Activated CD8-positive, alpha-beta memory T cell treated with anti-CD3 and anti-CD28 coated beads for 1 hour (primary cell): ENCODE measurements at places on chromosomes 7 and 10.

DNA sequence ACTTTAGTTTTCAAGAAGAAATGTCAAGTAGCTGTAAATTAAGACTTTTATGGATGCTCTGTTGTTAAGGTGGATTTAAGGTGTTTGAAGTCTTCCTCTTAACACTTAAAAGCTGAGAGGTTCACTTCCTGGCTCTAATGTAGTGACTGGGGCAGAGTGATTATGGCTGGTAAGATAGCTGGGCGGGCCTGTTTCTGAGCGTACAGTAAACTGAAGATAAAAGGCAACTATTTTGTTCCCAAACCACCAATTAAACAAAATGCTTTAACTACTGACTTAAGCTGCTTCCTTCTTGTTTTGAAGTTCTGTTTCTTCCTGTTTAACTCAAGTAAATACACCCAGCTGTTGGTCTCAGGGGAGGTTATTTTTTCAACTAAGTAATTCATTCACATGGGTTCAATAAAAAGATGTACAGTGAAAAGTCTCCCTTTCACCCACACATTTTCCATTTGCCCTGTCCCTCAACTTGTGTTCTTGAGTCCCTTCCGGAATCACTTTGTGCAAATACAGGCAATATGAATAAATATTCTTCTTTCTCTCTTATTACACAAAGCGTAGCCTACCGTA, 19.3 kb downstream of the VWA2 start:
- no peak for DNase-seq

- DNase-seq: no peak
These were observed 39.8 kb downstream of the SLC35B4 start for GRCh38 chr7:134276951-134277350.

GRCh38 chr10:34609287-34609940, 205.7 kb downstream of the PARD3 start:
- no peak for DNase-seq

DNA sequence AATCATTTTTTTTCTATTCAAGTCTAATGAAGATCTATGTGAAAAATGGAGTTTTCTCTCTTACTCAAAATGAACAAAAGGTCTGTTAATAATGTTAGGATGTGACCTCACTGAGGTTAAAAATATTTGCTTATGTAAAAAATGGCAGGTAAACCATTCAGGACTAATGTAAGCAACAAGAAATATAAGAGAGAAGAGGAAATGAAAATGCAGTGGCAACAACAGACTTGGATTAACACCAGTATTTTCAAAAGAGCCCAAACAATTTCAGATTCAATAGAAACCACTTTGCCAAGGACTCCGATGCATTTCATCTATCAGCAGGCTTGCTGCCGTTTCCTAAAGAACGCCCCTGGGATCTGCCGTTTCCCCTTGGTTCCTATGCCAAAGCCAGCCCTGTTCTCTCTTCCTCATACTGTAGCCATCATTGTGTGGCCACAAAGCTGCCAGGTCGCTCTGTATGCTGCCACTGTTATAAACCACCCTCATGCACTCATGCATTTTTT, 66.4 kb downstream of the MTURN start:
- no peak for DNase-seq

- DNase-seq: no peak
These were observed 32.5 kb downstream of the SUGCT start for GRCh38 chr7:40167291-40167690.

- DNase-seq: no peak
These were observed 5.3 kb downstream of the WIPF3 start for GRCh38 chr7:29811586-29811985.

- DNase-seq: no peak
These were observed 131.7 kb downstream of the SLC16A9 start for GRCh38 chr10:59577984-59578383.

DNA sequence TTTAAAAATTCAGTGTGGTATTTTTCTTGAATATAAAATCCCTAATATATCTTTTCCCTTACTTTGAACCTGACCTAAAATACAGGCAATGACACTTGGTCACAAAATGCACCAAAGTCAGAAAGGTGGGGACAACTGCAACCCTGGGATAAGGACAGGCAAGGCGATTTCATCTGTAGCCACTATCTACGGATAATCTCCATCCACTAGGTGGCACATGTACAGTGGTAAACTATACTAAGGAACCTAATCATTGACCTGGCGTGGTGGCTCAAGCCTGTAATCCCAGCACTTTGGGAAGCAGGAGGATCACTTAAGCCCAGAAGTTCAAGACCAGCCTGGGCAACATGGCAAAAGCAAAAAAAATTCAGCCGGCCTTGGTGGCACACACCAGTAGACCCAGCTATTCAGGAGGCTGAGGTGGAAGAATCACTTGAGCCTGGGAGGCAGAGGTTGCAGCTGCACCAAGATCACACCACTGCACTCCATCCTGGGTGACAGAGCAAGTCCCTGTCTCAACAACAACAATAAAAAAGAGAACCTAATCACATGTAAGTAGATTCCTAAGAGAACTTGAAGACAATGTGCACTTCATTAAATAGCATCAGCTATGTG, 98.9 kb downstream of the KMT2C start:
- DNase-seq: no peak

- no peak for DNase-seq
These were observed 821 bp downstream of the SLC35B4 start for GRCh38 chr7:134315679-134316538.

- DNase-seq: no peak
These were observed 675.4 kb upstream of the AUTS2 start for GRCh38 chr7:68922850-68923249.

DNA sequence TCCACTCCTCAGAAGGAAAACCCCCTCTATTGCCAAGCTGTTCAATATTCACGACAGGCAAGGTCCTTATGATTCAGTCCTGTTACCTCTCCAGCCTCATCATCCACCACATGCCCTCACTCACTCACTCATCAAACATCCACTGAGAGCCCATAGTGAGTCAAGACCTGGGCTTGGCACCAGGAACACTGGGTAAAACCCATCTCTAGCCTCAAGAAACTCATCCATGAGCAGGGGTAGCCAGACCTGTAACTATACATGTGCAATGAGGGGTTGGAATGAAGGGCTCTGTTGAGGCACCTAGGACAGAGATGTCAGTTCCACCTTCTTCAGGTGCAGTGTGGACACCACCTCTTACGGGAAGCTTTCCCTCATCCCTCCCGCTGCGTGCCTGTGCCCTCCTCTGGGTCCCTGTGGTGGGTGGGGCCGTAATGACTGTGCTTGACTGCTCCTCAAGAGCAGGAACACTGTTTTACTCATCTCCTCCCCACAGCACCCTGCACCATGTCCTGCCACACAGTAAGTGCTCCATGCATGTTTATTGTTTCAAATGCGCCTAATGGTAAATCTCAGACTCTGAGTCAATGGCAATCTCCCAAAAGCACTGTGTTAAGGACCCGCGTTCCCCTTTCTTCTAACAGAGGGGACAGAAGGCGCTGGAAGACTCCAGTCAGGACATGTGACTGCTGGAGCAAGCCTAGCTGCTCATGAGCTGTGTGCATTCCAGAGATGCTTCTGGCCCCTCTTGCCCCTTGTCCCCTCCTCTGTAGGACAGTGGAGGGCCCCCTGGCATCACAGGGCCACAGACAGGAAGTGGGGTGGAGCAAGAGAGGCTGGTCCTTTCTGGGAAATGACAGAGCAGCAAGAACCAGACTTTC, 95.4 kb downstream of the HIPK2 start:
- no peak for DNase-seq

DNA sequence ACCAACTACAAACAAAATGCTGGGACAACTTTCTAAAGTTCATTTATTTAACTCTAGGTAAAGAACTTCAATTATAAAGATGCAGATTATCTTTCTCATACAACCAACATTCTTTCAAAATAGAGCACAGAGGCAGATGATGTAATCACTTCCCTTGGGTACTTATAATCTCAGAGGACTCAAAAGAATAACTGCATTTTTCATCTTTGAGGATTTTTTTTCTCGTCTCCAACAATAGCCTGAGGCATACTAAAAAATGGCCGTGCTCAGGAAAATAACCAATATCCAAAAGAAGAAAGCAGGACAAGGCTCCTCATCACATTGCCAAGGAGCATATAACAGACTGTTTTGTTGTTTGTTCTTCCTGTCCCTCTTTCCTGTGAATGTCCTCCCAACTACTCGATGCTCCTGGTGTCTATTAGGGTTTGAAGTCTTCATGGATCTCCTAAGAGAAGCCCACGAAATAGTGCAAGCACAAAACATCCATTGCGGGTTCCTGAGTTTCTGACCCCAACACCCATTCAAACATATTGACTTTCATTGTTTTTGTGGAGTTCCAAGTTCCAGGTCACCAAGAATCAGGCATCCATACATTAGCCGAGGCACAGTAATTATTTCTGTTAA, 182.9 kb downstream of the SORCS1 start:
- no peak for DNase-seq

DNA sequence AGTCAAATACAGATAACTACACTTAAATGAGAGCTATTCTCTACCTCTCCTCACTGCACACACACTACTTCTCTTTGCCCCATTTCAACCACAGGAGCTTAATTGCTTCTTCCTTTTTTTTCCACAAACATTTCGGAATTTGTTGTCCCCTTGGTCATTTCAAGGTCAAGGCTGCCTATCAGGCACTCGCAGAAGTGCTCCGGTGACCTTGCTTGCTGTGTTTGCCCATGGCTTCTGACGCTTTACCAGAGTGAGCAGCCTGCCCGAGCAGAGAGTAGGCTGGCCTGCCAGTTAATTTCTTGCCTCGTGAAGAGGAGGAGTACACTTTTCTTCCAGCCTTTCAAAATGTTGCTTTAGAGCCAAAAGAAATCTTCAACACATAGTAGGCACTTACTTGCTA, 297.1 kb upstream of the LRGUK start:
- DNase-seq: no peak

DNA sequence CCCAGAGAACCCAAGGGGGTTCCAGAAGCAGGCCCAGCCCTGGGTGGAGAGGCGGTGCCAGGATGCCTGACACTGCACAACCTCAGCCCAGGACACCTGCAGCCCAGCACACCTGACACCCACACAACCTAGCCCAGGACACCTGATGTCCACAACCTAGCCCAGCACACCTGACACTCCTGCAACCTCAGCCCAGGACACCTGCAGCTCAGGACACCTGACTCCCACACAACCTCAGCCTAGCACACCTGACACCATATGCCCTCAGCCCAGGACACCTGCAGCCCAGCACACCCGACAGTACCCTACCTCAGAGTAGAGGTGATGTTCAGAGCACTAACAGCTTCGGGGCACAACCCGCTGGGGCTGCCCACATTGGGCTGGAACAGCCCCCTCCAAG, 87.3 kb downstream of the PAXIP1 start:
- DNase-seq: no peak

- no peak for DNase-seq
These were observed 20.0 kb downstream of the LRRD1 start for GRCh38 chr7:92158660-92159575.

DNA sequence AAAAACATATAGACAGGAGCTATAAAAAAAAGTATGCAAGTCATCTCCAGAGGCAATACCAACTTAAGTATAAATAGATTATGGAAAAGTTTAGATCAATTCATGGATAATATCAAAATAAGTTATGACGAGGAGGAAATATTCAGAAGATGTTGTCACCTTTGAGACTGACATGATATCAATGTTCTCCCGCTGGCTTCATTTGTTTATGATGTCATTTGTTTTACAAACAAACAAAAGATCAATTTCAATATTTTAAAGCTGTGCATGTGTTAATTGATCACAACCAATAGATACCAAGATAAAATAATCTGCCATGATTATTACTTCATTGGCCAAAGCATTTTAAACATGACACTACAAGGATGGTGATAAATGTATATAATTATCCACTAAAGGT, 43.5 kb downstream of the SLC16A12 start:
- no peak for DNase-seq

- DNase-seq: no peak
These were observed 30.3 kb upstream of the KEL start for GRCh38 chr7:142992427-142992826.

GRCh38 chr7:31910191-31910590, 160.0 kb downstream of the PDE1C start:
- no peak for DNase-seq

DNA sequence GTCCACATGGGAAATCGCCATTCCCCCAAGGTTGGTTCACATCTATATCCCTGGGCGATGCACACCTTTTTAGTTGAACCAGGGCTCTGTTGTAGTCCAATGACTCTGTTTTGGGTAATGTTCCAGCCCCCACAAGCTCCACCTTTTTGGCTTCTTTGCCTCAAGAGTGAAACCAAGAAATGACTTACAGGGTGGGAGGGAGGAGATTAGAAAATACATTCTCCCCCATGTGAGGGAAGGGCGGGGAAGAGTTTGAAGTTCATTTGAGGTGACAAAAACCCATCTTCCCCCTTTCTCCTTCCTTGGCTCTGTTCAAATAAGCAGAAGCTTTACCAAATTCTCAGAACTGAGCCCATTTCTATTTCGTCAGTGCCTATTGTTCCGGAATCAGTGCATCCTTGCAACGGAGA, 82.8 kb downstream of the GATA3 start:
- DNase-seq: no peak

DNA sequence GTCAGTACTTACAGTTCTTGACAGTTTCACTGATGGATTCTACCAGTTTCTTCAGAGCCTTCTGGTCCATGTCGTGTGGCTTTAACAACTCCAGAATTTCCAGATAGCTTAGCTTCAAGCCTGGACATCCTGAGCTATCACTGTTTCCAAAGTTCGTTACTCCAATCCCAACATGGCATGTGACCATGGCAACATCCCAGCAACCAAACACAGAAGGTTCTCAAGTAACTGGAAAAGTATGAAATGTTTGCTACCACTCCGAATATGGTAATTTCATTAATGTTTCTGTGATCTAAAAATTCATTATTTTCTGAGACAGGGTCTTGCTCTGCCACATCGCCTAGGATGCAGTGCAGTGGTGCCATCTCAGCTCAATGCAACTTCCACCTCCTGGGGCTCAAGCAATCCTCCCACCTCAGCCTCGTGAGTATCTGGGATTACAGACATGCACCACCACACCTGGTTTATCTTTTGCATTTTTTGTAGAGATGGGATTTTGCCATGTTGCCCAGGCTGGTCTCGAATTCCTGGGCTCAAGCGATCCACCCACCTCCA, 29.3 kb downstream of the RBM48 start:
- no peak for DNase-seq

DNA sequence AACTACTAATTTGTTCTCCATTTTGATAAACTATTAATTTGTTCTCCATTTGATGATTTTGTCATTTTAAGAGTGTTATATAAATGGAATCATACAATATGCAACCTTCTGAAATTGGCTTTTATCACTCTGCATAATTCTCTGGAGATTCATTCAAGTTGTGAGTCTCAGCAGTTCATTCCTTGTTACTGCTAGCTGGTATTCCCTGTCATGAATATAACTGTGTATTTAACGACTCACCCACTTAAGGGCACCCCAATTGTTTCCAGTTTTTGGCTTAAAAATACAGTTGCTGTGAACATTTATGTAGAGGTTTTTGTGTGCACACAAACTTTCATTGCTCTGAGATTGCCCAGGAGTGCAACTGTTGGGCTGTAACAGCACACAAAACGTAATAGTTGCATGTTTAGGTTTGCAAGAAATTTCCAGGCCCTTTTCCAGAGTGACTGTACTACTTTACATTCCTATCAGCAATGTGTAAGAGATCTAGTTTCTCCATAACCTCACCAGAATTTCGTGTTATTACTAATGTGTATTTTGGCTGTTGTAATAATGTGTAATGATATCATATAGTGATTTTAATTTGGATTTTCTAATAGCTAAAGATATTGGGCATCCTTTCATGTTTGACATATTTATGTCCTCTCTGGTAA, 153.2 kb upstream of the ADCY1 start:
- no peak for DNase-seq
